ENCODE measurements at places on chromosomes 3 and 15. TPM values are rescaled to one million over a fixed set of nuclear protein-coding genes. Genes with fewer than 3 reads are reported as not detected.

Gene NR2E3
- 0.22 TPM for polyA plus RNA-seq

DNA sequence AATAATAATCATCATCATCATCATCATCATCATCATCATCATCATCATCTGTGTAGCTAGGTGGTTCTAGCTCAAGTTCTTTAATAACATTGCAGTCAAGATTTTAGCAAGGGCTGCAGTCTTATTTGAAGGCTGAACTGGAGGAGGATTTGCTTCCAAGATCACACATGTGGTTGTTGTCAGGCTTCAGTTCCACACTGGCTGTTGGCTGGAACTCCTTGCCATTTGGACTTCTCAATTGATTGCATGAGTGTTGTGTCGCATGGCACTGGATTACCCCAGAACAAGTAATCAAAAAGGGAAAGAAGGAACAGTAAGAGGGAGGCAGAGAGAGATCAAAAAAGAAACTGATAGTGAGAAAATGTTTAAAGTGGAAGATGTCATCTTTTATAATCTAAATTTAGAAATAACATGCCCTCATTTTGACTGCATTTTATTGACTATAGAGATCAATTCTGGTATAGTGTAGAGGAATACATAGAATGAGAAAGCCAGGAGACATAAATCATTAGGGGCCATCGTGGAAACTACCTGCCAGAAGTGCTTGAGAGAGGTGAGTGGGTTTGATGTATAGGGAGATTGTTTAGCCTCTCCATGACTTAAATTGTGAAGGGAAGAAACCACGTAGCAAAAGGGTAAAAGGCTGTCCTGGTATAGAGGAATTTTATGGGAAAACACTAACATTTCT lies 346.6 kb upstream of the RBMS3 start:
- no peak for DNase-seq

Gene TM4SF18
- 31.3 TPM for polyA plus RNA-seq

GRCh38 chr3:195616681-195617080 lies 32.9 kb upstream of the APOD start:
- no peak for DNase-seq

DNA sequence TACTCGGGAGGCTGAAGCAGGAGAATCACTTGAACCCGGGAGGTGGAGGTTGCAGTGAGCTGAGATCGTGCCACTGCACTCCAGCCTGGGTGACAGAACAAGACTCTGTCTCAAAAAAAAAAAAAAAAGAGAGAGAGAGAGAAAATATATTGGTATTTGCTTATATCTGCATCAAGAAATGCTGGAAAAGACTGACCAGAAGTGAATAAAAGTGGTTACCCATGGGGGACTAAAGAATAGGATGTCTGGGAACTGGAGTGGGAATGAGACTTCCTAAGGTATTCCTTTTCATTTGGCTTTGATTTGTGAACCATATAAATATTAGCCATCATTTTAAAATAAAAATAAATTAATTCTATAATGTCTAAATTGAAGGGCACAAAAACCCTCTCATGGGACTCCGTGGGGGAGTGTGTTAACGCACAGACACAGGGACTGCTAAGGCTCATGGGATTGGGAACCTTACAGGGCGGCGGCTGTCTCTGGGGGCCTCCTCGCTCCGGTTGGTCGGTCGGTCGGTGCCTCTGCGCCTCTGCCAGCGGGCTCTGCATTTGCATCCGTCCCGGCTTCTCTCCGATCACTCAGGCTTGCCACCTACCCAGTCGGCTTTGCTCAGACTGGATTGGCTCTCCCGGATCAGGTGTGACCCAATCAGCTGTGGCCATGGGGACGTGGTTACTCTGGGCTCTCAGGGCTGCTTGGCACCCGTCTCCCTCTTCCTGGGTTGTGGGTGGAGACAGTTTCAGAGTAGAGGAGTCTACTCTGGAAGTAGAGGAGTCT lies 12.7 kb upstream of the TSPAN3 start:
- DNase-seq = no peak
